ENCODE measurements at places on chromosomes 7 and 10.

GRCh38 chr7:55539380-55539779, 32.9 kb downstream of the VOPP1 start:
- DNase-seq = no peak

- peak; percentile 74 for DNase-seq
Measured at GRCh38 chr10:77593771-77594470, 43.7 kb downstream of the KCNMA1 start.

GRCh38 chr10:114603303-114603702, 54.8 kb downstream of the ABLIM1 start:
- no peak for DNase-seq

DNA sequence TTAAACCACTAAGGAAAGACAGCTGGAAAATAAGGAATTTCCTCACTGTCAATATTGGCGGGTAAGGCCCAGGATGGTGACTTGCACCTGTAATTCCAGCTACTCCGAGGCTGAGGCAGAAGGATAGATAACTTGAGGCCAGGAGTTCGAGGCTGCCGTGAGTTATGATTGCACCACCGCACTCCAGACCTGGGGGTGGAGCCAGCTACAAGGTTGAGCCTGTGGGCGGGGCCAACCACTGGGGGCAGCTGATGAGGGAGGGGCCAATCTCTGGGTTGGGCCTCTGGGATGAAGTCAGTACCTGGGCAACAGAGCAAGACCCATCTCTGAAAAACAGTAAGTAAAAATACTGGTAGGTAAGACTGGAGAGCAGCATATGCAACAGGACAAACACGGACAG, 80.1 kb upstream of the ADO start:
- no peak for DNase-seq

GRCh38 chr7:122135275-122135674, 8.8 kb downstream of the AASS start:
- no peak for DNase-seq

GRCh38 chr7:2307690-2308107, 6.5 kb downstream of the SNX8 start:
- DNase-seq = peak; percentile 27

DNA sequence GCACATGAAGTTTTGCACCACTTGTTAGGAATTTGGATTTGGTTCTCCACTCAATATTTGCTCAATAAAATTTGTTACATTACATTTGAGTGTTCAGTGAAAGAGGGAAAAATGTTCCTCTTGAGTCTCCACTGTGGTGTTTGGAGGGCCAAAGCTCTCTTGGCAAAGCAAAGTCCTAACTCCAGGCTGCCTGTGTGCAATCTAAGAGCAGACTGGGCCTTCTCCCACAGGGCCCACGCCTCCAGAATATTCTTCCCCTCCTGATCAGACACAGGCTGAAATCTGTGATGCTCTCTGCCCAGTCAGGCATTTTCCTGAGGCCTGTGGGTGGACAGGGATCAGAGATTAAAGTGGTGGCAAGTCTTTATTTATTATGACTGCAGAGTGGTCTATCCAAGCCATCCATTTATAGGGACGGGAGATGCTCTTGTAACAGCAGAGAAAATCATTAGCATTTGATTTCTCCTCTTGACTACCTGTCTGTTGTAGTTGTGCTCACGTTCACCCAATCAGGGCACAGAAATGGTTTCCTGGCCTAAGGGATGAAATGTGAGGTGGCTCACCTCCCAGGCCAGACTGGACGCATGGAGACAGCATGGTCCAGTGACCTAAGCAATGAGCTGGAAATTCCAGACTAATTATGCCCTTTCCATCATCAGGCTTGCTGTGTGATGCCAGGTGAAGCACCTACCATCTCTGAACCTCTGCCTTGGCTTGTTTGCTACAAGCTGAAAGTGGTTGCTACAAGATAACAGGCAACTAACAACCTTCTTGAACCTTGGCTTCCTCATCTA, 147.1 kb upstream of the NRBF2 start:
- DNase-seq = no peak

DNA sequence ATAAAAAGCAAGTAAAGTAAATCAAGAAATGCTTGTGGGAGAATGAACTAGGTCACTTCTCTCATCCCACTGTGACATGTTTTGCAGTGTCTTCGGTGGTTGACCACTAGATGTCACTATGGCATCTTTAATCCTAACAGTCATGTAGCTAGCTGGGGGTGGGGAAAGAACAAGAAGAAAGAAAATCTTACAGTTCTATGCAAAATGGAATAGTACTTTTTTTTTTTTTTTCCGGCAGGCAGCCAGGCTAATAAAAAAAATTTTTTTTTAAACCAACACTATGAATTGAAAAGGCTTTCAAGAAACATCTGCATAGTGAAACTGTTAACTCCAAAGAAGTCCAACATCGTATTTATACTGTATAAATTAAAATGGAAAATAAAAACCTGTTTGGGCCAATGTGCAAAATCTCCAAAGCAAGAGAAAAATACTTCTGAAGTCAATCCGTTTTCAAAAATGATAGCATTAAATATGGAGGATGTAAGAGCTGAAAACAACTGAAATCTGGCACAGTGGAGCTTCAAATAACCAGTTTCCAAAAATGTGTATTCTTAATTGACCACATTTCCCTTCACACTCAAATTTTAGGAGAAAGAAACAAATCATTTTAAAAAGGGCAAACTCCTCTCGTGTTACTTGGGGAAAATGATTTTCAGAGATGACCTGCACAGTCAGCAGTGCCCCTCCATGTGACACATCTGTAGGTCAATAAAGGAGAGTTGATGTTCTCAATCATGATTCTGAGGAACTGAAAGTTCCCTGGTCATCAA, 38.5 kb downstream of the CDK1 start:
- DNase-seq = peak; percentile 86

DNA sequence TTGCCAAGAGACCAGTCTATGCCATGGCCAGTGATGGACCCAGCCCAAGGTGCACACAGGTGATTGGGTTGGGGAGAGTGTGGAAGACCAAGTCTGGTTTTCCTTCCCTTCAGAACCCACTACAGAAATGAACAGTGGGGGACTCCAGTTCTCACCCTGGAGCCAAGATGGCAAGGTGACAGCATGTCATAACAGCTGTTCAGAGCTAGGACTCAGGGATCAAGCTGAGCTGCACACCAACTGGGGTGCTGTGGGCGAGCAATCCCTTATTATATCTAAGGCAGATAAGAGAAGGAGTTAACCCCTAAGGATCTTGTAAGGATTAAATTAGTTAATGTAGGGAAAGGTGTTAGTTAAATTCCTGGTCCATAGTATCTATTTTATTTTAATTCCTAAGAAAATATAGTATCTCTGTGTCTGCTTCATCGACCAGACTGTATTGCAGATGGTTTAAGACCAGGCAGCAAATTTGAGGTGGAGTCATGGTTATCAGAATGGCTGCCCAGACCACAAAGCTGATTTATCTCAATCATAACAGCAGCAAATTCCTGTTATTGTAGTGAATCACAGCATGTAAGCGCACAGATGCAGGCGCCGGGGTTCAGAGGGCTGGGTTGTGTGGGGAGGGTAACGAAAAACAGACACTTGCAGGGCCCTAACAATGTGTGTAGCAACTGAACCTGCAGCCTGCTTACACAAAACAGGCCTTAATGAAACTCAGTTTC, 208.7 kb upstream of the ZNF32 start:
- no peak for DNase-seq

- DNase-seq = no peak
Measured at GRCh38 chr10:79060641-79061255, 8.0 kb upstream of the ZMIZ1 start.

GRCh38 chr10:22699976-22700375, 14.4 kb downstream of the PIP4K2A start:
- no peak for DNase-seq

GRCh38 chr7:100513212-100513810, 25.7 kb upstream of the AGFG2 start:
- DNase-seq = no peak

- DNase-seq = no peak
Measured at GRCh38 chr10:28331841-28332240, 29.0 kb upstream of the MPP7 start.

DNA sequence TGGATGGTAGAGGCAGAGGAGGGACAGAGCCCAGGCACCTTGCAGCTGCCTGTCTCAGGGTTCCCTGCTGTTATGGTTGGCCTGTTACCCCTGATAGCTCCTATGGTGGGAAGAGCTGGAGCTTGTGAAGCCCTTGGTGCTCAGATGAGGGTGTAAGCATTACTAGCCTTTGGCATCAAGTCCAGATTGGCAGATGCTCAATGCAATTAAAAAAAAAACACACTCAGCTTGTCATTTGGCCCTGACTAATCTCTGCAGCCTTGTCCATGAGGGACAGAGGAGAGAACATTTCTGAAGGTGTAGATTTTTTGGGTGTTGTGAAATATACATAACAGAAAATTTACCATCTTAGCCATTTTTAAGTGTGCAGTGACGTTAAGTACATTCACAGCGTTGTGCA, 86.3 kb downstream of the PLPP4 start:
- no peak for DNase-seq

- DNase-seq = peak; percentile 91
Measured at GRCh38 chr7:140656548-140657515, 15.9 kb upstream of the ADCK2 start.

DNA sequence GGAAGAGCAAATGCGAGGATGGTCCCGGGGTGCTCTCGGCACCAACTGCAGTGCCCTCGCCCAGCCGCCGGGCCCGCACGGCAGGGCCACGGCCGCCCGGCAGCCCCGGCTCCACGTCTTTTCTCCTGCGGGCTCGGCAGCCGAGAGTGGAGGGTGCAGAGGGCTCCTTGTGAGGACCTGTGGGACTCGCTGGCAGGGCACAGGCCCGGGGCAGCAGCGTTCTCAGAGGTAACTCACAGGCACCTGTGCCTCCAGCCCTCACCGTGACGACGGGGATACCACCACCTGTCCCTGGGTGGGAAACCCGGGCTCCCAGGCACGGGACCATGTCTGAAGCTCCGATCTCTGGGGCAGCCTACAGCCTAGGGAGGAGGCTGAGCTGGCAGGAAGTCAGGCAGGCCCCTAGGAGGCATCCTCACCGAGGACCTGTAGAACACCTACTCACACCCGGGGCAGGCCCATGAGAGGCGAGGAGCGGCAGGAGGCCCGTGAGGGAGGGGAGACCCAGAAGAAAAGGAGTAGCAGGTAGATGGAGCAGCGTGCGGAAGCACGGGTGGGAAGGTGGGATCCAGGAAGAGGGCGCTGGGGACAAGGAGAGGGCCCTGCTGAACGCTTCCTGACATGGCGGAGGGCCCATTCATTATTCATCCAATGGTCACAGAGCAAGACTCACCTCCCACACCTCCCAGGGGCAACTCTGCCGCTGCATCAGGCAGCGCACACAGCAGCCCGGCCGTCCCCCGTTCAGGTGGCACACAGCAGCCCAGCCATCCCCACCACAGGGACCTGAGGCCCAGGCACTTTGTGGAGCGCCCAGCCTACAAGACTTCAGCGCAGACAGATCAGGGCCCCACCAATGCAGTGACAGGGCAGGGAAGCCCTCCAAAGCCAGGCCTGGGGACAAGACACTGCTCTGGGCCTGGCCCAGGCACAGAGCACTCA, 244.9 kb downstream of the MAD1L1 start:
- DNase-seq = no peak

- DNase-seq = peak; percentile 98
Measured at GRCh38 chr7:29866490-29866930, 60.2 kb downstream of the WIPF3 start.

GRCh38 chr10:76035206-76036110, 604.0 kb downstream of the LRMDA start:
- DNase-seq = no peak

GRCh38 chr10:84552478-84552877, 224.1 kb downstream of the CCSER2 start:
- no peak for DNase-seq

DNA sequence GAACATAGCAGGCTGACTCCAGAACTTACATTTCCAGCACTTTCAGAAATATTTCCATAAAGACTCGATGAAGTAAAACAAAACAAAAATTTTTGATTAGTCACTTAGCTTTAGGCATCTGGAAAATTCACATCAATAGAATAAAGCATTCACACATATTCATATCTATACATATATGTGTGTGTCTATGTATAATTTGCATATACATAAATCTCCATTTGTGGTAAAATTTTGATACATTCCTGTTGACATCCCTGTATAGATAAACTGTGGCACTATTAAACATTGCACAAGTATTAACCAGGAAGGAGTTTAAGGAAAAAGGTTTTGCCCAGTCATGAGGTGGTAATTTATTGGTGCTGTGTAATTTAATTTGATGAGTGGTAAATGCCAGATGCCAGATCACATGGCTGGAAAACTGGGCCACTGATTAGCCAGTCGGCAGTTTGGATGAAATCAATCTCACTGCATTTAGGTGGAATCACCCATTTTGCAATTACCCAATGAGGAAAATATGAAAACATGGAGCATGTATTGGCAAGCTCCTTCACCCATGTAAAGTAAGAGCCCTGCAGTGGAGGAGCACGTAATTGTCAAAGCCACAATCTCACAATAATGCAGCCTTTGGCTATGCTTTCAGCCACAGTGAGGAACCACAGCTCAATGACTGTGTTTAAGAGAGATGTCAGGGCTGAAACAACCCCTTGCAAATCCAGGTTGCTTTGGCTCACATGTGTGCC, 294.6 kb downstream of the RNLS start:
- no peak for DNase-seq

GRCh38 chr7:116978006-116978405, 24.7 kb downstream of the ST7 start:
- no peak for DNase-seq

- no peak for DNase-seq
Measured at GRCh38 chr7:45084336-45084735, 4.4 kb downstream of the NACAD start.

DNA sequence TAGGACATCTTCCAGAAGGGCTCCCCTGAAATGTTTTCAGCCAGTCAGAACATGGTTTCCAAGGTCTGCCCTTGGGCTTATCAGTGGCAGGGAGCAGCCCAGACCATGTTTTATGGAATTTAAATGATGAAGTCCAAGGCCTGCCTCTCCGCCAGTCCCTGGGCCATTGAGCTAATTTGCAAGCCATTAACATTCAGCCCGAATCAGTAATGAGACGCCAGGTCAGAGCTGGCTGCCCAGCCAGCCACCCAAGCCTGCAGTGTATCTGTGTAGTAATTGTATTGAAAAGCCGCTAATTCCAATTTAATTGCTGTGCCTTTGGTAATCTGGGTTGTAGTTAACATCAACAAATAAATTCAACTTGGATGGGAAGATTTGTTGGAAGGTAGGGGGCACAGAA, 131.4 kb downstream of the PAXIP1 start:
- DNase-seq = no peak

GRCh38 chr7:133056370-133057238, 25.3 kb downstream of the CHCHD3 start:
- DNase-seq = no peak

- no peak for DNase-seq
Measured at GRCh38 chr7:88002617-88003016, 68.6 kb downstream of the ADAM22 start.
